Activated gamma-delta T cell treated with anti-CD3 and anti-CD28 coated beads, Interleukin-2, amount 50 U/mL, for 16 hours (primary cell): ENCODE measurements at places on chromosomes 13 and 19.

- no peak for DNase-seq
Observed at GRCh38 chr13:50484472-50485113, 358.9 kb downstream of the DLEU7 start.

- DNase-seq: no peak
Observed at GRCh38 chr19:58568453-58569130, 4.5 kb downstream of the MZF1 start.

GRCh38 chr19:8573316-8573715, 3.9 kb downstream of the MYO1F start:
- DNase-seq: no peak

DNA sequence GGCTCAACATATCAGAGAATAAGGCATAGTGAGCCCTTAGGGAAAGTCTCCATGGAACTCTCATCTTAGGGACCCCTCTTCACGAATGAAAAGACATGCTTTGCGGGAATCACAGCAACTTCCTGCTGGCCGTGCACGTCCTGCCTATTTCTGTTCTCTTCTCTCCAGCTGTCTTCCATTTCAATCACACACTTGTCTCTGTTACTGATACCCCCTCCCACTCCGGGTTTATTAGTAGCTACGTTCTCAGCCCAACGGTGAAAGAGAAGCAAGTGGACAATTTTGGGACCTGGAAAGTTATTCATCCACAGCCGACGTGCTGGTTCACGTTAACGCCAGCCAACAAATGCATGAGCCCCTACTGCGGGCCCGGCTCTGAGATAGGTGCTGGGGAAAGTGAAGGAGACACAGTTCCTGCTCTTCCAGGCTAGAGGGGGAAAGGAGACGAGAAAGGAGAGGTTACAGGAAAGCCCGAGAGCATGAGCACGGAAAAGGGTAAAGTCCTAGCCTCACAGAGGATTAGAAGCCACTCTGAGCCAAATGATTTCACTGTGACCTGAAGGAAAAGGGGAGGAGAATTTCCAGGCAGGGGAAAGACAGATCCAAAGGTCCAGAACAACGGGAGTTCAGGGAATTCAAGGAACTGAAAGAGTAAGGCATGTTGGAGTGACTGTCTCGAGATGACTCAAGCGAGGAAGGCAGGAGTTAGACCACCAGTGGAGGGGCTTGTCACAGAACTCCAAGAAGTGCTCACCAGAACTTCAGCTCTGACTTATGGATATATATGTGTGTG, 81.8 kb upstream of the CLDN10 start:
- DNase-seq: no peak

DNA sequence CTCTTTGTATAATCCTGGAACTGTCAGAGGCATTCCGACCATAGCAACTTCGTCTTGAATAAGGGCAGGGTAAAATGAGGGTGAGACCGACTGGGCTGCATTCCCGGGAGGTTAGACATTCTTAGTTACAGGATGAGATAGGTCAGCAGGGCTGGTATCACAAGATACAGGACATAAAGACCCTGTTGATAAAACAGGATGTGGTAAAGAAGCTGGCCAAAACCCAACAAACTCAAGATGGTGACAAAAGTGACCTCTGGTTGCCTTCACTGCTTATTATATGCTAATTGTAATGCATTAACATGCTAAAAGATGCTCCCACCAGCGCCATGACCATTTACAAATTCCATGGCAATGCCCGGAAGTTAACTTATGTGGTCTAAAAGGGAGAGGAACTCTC, 27.7 kb upstream of the MBNL2 start:
- DNase-seq: no peak

- no peak for DNase-seq
Observed at GRCh38 chr19:27762933-27763332, 1450.0 kb downstream of the UQCRFS1 start.

DNA sequence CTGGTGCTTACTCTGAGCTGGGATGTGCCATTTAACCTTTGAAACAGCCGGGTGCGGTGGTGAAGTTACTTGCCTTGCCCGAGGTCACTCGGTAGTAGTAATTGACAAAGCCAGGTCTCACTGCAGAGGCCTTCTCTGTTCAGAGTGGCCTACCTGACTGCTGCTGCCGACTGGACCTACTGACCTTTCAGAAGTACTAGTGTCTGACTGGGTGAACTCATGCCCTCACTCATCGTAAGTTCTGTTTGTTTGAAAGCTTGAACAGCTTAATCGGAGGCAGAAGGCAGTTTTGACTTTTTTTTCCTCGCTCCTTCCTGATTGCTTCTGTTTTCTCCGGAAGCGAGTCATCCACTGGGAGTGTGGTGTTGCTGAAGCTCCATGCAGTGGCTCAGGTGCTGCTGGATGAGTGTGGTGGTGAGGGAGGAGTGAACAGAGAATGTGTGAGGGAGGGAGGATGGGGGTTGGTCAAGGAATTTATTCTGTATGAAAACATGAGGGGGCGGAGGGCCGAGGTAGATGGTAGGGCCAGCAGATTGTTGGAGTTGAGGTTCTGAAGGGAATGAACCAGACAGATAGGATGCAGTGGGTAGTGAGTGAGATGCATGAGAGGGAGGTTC, 2.7 kb downstream of the SPINT2 start:
- DNase-seq: no peak

DNA sequence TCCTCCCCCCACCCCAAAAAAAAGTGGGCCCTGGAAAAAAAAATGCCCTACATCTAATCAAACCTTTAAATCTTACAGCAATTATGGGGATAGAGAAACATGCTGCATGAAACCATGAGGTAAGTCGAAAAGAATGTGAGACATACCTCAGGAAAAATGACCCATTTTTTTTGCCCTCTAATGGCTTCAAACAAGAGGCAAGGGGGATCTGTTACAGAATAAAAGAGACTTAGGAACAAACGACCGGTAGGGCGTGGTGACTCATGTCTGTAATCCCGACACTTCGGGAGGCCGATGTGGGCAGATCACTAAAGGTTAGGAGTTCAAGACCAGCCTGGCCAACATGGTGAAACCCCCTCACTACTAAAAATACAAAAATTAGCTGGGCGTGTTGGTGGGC, 8.4 kb downstream of the RGL3 start:
- no peak for DNase-seq

- DNase-seq: no peak
Observed at GRCh38 chr13:20403826-20404225, 121.8 kb downstream of the CRYL1 start.

DNA sequence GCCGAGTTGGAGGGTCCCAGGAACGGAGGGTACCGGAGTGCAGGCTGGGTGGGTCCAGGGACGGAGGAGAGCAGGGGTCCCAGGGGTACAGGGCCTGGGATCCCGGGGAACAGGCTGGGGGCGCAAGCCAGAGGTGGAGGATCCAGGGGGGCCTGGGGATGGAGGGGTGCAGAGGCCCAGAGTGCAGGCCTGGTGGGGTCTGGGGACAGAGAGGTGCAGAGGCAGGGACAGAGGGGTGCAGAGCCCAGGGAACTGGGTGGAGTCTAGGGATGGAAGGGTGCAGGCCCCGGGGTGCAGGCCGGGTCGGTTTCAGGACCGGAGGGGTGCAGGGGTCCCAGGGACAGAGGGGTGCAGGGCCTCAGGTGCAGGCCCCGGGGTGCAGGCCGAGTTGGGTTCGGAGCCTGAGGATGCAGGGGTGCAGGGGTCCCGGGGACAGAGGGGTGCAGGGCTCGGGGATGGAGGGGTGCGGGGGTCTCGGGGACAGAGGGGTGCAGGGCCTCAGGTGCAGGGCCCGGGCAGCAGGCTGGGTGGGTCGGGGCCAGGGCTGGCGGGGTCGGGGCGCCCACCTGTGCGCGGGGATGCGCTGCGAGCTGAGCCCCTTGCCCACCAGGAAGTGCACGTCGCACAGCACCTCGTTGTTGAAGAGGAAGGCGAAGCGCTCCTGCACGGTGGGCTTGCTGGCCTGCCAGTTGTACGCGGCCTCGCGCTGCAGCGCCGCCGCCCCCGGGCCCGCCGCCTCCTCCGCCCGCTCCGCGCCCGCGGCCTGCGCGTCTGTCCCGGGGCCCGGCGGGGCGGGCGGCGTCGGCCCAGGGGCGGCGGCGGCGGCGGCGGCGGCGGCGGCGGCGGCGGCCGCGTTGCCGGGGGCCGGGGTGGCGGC, 545 bp downstream of the BTBD2 start:
- no peak for DNase-seq

DNA sequence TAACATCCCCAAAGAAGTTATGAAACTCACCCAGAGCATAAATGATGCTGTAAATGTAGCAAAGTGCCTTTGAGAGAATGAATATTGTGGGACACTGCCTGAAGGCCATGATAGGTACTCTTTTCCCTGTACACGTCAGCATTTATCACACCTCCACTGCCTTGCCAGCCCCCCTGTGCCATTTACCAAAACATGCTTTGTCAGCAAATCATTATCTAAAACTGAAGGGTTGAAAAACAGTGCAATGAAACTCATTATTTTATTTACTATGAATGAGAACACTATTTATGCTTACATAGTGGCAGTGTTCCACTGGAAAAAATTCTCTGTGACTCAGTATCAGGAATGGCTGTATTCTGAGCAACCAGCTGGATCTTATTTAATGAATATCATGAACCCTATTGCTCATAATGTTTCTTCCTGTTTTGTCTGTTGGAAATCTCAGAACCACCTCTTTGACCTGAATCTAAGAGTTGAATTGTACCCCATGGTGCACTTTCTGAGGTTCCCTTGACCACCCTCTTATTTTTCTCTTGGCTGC, 564.1 kb downstream of the DCT start:
- DNase-seq: no peak

- DNase-seq: no peak
Observed at GRCh38 chr13:98827449-98827848, 75.0 kb upstream of the SLC15A1 start.

GRCh38 chr13:109707044-109707741, 79.2 kb downstream of the IRS2 start:
- DNase-seq: no peak

GRCh38 chr13:95176611-95177259, 124.5 kb downstream of the ABCC4 start:
- DNase-seq: no peak

DNA sequence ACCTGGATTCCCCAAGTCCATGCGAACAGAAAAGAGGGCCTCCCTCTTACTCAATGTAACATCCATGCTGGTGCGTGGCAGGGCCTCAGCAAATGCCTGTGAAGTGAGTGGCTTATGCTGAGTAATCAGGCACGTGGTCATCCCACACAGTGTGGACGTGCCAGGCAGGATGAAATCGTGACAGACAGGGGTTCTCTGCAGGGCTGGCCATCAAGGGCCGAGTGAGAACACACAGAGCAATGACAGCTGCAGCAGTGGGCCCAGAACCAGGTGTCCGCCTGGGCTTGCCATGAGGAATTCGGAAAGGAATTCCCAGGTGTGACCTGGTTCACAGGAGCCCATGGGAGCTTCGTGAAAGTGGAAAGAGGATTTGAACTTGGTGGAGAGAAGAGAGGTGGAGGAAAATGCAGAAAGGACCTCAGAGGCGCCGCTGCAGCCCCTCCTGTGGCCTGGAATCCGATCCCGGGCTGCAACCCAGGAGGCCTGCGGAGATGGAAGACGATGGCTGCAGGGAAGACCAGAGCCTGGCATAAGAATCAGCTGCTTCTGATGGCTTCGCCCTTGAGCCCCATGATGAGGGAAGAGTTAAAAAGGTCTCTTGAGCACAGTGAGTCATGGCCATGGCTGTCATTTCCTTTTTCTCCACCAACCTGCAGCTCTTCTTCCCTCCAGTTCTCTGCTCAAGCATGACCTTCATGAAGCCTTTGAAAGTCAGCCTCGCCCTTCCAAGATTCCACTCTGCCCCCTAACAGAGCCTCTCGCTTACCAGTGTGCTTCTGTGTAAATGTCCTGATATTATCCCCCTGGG, 34.6 kb upstream of the SOX1 start:
- DNase-seq: no peak

DNA sequence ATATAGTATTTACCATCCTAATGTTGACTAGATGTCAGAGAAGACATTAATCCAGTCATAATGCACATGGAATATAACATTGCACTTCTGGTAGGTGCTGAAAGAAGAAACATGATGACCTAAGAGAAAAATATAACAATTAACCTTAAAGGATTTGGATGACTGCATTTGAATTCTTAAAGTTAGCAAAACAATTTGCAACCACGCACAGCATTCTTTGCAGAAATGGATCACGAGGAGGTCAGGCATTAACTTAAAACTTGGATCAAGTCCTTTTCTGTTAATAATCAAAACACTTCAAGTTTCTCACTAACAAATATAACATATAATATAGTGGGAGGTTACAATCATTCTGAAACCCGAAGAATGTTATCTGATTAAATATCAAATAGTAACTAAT, 525.0 kb upstream of the SLITRK6 start:
- DNase-seq: no peak

GRCh38 chr13:102355251-102355650, 46.6 kb downstream of the FGF14 start:
- no peak for DNase-seq

DNA sequence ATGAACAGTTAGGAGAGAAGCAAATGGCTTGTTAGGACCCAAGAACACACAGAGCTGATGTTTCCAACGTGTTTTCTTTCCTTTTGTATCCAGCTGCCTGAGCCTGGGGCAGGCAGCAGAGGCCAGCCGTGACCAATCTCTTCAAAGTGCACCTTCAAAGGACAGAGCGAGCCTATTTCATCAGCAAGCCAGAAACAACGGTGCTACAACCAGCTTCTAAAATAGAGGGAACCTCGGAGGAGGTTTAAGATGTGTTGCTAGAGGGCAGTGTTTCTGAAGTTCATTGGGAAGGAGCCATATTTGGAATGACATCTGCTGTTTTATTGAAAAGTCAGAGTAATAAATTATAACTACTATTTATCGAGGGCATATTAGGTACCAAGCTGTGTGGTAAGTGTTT, 56.2 kb upstream of the RFC3 start:
- no peak for DNase-seq

DNA sequence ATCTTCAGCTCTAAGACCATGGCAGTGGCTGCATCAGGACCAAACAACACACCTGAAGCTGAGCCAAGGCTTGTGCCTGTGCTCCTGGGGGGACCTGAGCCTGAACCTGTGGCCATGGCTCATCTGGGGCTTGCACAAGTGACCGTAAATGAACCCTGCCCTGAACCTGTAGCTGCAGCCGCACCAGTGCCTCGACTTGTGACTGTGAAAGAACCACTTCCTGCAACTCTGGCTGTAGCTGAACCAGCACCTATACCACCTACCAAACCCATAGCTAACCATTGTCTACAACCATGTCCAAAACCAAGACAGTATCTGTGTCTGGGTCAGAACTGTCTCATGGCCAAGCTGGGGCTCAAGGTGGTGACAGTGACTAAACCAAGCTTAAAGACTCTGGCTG, 28.2 kb upstream of the SDHAF1 start:
- DNase-seq: no peak

DNA sequence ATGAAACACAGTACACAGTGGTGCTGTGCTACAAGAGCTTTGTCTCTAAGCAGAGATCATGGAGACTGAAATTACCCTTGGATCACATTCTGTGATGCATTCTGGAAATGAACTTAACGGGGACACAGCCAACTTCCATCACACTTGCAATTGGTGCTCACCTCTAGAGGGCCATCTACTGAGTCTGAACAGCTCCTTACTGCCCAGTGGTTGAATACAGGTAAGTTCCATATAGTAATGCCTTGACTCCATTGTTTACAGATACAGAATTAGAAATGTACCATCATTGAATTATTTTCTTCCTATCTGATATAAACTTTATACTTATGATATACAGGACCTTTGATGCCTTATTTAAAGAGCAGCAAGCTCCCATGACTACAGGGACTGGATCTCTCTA, 686.4 kb downstream of the PCDH9 start:
- DNase-seq: no peak
